ENCODE measurements at places on chromosomes 11 and 22.
A peak's percentile ranks its signal among the peaks of the same experiment; 100 is the strongest.

GRCh38 chr11:19259487-19260345 is 19.0 kb upstream of the E2F8 start:
- DNase-seq = peak; percentile 28

- no peak for DNase-seq
Measured at GRCh38 chr22:33850724-33851123, 69.6 kb downstream of the LARGE1 start.

GRCh38 chr11:66051766-66052663 is at the start of gene SF3B2:
Gene SF3B2 (plus strand): TSS chr11:66052364. CDS start chr11:66052385, 21 bp downstream.
- DNase-seq = peak; percentile 92

- no peak for DNase-seq
Measured at GRCh38 chr22:26131589-26132154, 37.6 kb upstream of the SEZ6L start.

GRCh38 chr11:47415949-47416472 is 7.6 kb downstream of the SLC39A13 start:
- DNase-seq = no peak

GRCh38 chr22:46476547-46476941 is 60.9 kb downstream of the CELSR1 start:
- DNase-seq = no peak

DNA sequence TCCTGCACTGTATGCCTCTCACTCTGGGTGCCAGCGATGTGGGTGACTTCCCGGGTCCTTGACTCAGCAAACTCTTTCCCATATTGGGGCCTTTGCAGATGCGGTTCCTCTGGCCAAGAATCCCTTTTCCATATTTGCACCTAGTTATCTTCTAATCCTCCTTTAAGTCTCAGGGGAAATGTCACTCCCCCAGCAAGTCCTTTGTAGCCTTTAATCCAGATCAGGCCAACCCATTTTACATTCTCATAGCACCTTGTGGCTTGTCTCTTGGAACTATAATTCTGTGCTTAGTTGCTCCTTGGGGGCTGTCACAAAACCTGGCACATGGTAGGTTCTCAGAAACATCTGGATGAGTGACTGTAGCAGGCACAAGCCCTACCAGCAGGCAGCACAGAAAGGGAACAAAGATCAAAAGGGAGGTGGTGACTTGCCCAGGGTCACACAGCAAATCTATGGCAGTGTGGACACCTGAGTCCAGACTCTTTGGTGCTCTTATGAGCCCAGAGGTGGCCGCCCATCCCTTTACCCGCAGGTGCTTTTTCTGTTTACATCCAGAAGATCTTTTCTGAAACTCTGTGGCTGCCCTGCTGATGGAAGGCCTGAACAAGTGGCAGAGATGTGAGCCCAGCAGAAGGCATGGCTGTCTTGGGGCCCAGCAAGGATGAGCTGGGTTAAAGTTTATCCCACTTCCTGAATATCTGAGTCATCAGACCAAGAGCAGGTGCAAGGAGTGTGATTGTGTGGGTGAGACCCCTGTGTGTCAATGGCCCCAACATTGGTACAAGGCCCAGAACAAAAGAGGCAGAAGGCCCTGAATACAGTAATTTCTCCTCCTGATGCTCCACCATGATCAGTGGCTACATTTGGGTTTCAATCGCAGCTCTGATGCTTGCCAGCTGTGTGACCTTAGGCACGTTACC is 78.6 kb upstream of the GRK3 start:
- no peak for DNase-seq

- DNase-seq = no peak
Measured at GRCh38 chr22:36425977-36426523, 38.3 kb upstream of the MYH9 start.

- no peak for DNase-seq
Measured at GRCh38 chr22:37926771-37927636, 20.9 kb downstream of the MICALL1 start.

- DNase-seq = no peak
Measured at GRCh38 chr11:125322289-125322688, 157.7 kb downstream of the PKNOX2 start.

Measured in activated CD4-positive, CD25-positive, alpha-beta regulatory T cell treated with anti-CD3 and anti-CD28 coated beads, Interleukin-2, amount 50 U/mL, for 16 hours (primary cell).